ENCODE measurements at places on chromosomes 12 and 14.
A peak's percentile ranks its signal among the peaks of the same experiment; 100 is the strongest.

DNA sequence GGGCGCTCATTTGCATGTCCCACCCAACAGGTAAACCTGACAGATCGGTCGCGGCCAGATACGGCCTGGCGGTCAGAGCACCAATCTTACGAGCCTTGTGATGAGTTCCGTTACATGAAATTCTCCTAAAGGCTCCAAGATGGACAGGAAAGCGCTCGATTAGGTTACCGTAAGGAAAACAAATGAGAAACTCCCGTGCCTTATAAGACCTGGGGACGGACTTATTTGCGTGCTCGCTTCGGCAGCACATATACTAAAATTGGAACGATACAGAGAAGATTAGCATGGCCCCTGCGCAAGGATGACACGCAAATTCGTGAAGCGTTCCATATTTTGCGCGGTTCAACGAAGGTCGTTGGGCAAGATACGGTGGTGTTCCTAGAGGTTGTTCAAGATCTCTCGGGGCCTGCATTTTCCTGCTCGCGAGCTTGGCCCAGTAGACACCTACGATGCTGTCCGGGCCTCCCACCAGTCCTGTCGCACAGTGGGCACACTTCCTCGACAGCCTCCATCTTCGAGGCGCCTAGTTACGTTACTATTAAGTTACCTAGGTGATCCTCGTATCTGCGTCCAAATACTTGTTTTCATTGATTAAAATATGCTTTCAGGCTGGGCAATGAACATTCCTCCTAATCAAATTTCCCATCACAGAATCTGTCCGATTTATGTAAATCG lies at the start of gene RNU6-7:
Gene RNU6-7 (plus strand): TSS at position 230 of the 675 bp plus-strand sequence.
- DNase-seq, result peak; percentile 15

DNA sequence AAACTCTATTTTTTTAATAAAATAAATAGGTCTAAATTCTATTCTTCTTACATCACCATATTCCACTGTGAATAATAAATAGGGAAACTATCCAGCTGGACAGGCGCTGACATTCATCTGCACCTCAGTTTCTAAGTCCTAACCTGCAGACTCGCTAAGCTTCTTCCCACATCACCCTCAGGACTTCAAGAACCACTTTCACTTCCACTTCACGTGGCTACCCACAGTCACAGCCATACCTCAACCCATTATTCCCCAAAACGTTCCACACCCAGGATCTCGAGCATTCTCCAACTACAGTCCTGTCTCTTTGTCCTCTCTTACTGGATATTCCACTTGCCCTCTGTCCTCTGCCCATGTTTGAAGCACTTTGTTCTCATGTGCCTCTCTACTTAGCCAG lies 71.1 kb downstream of the C2CD5 start:
- DNase-seq, result no peak

DNA sequence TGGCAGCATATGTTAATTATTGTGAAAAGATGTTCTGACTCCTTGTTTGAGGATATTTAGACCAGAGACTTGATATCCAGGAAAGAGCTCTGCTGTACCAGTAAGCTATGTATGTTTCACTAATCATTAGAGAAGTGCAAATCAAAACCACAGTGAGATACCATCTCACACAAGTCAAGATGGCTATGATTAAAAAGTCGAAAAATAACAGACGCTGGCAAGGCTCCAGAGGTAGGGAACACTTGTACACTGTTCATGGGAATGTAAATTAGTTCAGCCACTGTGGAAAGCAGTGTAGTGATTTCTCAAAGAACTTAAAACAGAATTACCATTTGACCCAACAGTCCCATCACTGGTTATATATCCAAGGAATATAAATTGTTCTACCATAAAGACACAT lies 171.6 kb downstream of the DPY19L2 start:
- no peak for DNase-seq

DNA sequence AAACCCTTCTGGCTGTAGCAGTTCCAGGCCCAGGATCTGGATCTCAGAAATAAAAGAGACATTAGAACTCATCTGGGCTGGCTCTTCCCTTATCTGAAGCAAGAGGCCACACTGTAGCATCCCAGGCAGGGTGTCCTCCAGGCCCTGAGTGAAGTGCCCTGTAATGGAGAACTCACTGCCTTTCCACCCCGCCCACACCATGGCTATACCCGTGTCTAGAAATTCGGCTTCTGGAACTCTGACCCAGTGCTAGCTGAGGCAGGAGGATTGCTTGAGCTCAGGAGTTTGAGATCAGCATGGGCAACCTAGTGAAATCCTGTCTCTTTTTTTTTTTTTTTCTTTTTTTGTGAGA lies 23.5 kb upstream of the PLEKHG3 start:
- DNase-seq, result no peak

DNA sequence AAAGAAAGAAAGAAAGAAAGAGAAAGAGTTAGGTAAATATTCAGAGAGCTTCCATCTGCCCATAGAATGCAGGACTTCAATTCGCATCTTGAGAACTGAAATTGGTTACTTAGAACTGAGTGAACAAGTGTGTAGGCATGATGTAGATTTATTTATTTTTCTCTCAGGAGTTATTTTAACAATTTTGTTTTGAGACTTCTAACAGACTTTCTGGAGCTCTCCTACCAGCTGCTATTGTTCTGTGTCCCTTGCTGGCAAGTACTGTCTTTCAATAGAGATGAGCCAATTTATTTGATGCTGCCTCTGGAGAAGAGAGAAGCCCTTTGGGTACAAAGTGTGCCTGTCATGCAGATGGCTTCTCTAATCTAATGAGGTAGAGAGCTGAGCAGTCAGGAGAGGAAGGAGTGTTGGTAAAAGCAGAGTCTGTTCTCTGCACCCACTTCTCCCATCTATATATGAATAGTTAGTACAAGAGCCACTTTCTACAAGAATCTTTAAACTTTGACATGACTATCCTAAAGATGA lies 67.0 kb downstream of the SYT1 start:
- no peak for DNase-seq

GRCh38 chr12:12034344-12034743 lies 36.4 kb upstream of the BCL2L14 start:
- DNase-seq, result no peak

DNA sequence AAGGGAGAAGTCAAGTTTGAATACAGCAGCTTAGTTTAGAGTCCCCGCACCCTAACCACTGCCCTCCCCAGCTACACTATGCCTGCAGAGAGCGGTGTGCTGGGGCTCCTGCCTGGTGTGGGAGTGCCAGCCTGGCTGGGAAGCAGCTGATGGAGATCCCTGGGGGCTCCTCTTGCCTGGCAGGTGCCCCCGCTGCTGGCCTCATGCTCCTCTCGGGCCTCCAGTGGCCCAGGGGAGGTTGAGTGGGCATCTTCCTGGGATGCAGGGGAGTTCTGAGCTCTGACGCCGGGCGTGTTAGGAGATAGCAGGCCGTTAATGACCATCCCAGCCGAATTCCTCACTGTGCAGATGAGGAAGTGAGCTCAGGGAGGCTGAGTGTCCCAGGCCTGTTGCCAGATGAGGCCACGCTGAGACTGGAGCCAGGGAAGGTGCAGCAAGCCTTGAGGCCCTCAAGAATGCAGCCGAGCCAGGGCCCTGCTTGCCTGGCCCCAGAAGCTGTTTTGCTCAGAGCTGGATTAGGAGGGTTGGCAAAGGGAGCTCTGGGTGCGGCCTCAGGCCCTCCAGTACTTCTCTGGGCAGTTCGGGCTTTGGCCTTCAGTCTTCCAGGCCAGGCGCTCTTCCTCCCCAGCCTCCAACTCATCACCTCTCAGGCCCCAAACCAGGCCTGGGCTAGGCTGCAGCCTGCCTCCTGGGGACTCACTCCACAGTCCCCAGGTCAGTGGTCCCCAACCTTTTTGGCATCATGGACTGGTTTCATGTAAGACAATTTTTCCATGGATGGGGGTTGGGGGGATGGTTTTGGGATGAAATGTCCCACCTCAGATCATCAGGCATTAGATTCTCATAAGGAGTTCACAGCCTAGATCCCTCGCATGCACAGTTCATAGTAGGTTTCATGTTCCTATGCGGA lies 6.6 kb upstream of the CYP46A1 start:
- DNase-seq, result no peak

- no peak for DNase-seq
These were observed 10.5 kb downstream of the ZBTB1 start for GRCh38 chr14:64515053-64515452.

- no peak for DNase-seq
These were observed 322.4 kb downstream of the ATP23 start for GRCh38 chr12:58263816-58264215.

DNA sequence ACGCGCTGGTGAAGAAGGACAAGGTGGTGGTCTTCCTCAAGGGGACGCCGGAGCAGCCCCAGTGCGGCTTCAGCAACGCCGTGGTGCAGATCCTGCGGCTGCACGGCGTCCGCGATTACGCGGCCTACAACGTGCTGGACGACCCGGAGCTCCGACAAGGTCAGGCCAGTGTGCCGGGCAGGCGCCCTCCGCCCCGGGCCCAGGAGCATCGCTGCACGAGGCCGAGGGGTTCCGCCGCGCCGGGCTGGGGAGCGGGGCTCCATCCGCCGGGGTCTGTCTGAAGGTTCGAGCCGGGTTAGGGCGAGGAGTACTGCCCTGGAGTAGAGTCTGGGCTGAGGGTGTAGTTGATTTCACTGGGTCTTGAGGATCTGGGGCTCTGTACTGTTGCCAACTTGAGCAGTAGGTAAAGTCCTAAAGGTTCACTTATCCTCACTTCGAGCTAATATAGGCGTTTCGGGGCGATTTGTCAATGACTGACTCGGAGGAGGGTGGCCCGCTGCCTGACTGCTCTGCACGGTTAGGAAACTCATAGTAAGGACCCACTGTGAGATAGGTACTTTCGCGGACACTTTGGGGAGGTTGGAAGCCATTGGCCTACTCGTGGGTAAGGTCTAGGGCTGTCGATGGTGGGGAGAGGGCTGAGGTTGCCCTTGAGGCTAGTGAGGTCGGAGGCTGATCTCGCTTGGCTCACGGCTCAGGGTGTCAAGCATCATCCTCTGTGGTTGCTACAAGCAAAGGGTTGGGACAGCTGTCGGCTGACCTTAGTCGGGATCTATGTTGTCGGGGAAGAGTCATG lies 574 bp downstream of the GLRX5 start:
- no peak for DNase-seq

GRCh38 chr12:48002414-48002730 lies 1.9 kb downstream of the COL2A1 start:
- DNase-seq, result peak; percentile 12

- DNase-seq, result no peak
These were observed 74.4 kb downstream of the CLMN start for GRCh38 chr14:95245334-95245733.

DNA sequence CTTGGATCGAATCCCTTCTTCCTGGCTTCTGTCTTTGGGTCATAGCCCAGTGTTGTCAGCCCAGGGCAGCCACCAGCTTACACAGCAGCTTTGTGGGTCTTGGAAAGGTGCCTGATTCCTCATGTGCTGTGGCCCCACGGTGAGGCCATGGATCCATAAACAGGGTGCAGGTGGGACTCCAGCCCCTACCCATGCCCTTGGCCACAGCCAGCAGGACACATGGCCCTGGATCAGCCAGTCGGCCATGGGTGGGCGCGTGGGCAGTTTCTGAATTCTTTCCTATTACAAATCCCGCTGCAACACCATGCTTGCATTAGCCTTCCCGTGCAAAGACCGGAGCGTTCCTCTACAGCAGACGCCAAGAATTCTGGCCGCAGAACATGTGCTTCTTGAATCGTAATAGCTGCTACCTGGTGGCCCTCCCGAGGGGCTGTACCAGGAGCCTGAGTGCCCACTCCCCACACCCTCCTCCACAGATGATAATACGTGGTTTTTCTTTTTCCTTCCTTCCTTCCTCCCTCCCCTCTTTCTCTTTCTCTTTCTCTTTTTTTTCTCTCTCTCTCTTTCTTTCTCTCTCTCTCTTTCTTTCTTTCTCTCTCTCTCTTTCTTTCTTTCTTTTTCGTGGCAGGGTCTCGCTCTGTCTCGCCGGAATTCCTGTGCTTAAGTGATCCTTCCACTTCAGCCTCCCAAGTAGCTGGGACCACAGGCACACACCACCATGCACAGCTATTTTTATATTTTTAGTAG lies 2.9 kb upstream of the MMP17 start:
- DNase-seq, result no peak

DNA sequence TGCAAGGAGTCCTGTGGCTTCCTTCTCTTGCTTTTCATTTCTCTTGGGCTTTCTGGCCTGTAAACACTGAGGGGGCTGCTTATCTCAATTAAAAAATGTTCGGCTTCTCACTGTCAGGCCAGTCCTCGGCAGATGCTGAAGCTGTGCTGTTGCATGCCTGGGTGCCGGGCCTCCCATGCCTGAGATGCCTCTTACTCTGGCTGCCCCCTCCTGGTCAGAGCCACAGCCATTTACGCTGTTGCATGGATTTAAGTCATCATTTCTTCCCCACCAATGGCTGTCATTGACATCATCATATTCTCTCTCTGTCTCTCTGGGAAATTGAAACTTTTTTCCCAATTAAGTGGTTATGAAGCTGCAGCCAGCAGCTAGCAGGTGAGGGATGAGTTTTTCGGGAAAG lies 53.7 kb downstream of the FOXN4 start:
- DNase-seq, result no peak

GRCh38 chr12:70853326-70853725 lies 67.2 kb downstream of the PTPRR start:
- peak; percentile 42 for DNase-seq

DNA sequence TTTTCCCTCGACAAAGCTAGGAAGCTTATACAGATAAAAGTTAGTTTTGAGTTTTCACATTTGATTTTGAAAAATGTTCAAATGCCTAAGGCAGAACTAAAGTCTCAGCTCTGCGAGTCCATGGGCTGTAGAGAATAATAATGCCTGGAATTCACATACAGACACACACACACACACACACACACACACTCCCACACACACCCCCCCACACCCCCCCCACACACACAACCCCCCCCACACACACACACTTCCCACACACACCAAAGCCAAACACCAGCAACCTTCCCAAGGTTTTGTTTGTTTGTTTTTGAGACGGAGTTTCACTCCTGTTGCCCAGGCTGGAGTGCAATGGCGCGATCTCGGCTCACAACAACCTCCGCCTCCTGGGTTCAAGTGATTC lies 62.8 kb upstream of the EIF5 start:
- no peak for DNase-seq

- no peak for DNase-seq
These were observed 10.1 kb downstream of the TMEM119 start for GRCh38 chr12:108587826-108588225.

- no peak for DNase-seq
These were observed 76.6 kb downstream of the PAX9 start for GRCh38 chr14:36738269-36738668.

DNA sequence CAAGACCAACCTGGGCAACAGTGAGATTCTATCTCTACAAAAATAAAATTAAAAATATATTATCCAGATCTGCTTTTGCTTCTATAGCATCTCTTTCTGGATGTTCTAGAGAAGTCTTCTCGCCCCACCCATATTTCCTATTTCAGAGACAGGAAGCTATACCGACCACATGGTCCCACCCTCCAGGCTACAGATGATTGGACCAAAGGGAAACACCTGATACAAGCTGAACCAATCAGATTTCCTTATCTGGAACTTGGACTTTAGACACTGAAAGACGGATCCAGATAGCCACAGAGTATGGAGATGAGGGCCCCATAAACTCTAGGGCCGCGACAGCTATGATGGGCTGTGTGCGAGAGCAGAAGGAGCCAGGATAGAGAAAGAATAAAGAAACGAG lies 48.7 kb downstream of the CCDC60 start:
- DNase-seq, result no peak

- no peak for DNase-seq
These were observed 14.3 kb upstream of the GTF2A1 start for GRCh38 chr14:81235096-81235495.

Data from mammary epithelial cell (primary cell).